ENCODE measurements at places on chromosomes 2 and 18. TPM values are rescaled to one million over a fixed set of nuclear protein-coding genes. Genes with fewer than 3 reads are reported as not detected.

The SULT1C2 gene
- not detected for total RNA-seq

The RFTN2 gene
- 9.8 TPM for total RNA-seq

The CEBPZOS gene
- 6.7 TPM for total RNA-seq

The OBSL1 gene
- total RNA-seq = 40.8 TPM

The GPC1 gene
- 12.5 TPM for total RNA-seq

The KCNG3 gene
- not detected for total RNA-seq

The NYAP2 gene
- total RNA-seq = not detected

The MYO5B gene
- 0.51 TPM for total RNA-seq

The CHST9 gene
- not detected for total RNA-seq

The LBX2 gene
- 0.39 TPM for total RNA-seq

The PCARE gene
- not detected for total RNA-seq

The RTP5 gene
- total RNA-seq = not detected

The UGT1A8 gene
- total RNA-seq = not detected

The SKA1 gene
- 2.9 TPM for total RNA-seq

The PSTPIP2 gene
- total RNA-seq = 0.63 TPM

The ERBB4 gene
- under 0.01 TPM for total RNA-seq

The PLA2R1 gene
- total RNA-seq = 26.9 TPM

The RAPH1 gene
- 26.0 TPM for total RNA-seq

The CCDC138 gene
- 3.9 TPM for total RNA-seq

The PKDCC gene
- total RNA-seq = 4.3 TPM

The VIL1 gene
- not detected for total RNA-seq

The FOXI3 gene
- total RNA-seq = not detected

Data from dermis microvascular lymphatic vessel endothelial cell (primary cell).